ENCODE measurements at places on chromosomes 12 and 14. TPM values are rescaled to one million over a fixed set of nuclear protein-coding genes. Genes with fewer than 3 reads are reported as not detected.

The C3AR1 gene
- 1.4 TPM for total RNA-seq

The MYF6 gene
- not detected for total RNA-seq

The OR6C68 gene
- not detected for total RNA-seq

The MMAB gene
- 8.6 TPM for total RNA-seq

DNA sequence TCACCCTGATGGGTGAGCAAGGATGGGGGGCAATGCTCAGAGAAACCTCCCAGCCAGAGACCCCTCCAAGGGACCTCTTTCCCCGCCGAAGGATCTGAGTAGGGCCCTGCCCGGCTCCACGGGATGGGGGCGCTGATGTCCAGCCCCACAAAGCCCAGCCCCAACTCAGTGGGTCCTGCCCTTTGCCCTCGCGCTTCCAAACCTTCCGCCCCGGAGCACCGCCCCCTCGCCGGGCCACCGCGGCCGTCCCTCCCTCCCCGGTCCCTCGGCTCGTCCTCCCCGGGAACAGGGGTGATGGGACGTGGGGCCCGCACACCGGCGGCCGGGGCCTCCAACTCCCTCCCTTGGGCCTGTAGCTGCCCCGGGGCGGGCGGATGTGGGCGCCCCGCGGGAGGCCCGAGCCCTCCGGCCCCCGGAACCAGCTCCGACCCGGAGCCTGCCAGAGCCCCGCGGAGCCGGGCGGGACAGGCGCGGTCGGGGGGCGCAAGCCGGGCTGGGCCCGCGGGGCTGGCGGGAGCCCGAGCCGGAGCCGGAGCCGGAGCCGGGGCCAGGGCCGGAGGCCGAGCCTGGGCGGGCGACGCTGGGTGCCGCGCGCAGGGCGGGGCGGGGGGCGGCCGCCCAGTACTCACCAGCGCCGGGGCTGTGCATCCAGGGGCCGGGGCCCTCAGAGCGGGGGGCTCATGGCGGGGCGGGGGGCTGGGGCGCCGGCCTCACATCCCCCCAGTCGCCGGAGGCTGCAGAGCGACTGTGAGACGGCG is 386 bp downstream of the HDAC7 start:
- no peaks in the 10 kb centered on the region for H3K27me3 ChIP-seq
- H3K36me3 ChIP-seq: peaks cover 2% of the 10 kb centered on the region
- peak overlapping the region; percentile 89 for H3K4me3 ChIP-seq
- DNase-seq: peak; percentile 24
- H3K4me1 ChIP-seq: peaks cover 81% of the 10 kb centered on the region

- no peak overlapping the region for H3K27ac ChIP-seq
- no peak overlapping the region for H3K4me3 ChIP-seq
- no peak for DNase-seq
Observed at GRCh38 chr12:92094751-92095161, 50.9 kb downstream of the BTG1 start.

- no peaks in the 10 kb centered on the region for H3K36me3 ChIP-seq
- no peaks in the 10 kb centered on the region for H3K27me3 ChIP-seq
- H3K4me1 ChIP-seq: no peaks in the 10 kb centered on the region
- no peak for DNase-seq
- no peak overlapping the region for H3K27ac ChIP-seq
Observed at GRCh38 chr12:93977081-93977480, 171.3 kb upstream of the PLXNC1 start.

DNA sequence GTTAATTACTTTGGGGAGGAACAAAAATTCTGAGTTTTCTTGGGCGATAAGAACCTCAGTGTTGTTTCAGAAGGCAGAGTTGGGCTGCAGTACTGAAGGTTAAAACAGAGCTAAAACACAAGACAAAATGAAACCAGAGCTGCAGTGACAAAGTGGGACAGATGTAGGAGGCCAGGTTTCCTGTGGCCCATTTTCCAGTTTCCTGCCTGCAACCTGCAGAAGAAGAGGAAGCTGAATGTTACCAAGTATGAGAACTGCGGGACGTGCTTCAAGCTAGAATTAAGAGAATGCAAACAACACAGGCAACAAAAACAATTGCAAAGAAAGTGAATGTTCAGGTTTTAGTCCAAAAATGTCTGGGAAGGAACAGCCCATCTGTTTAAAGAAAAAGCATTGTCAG is 17.8 kb downstream of the ELK3 start:
- peak overlapping the region; percentile 53 for H3K27ac ChIP-seq
- peaks cover 11% of the 10 kb centered on the region for H3K36me3 ChIP-seq
- no peak for DNase-seq
- peaks cover 77% of the 10 kb centered on the region for H3K4me1 ChIP-seq
- no peaks in the 10 kb centered on the region for H3K27me3 ChIP-seq

GRCh38 chr12:58433959-58434358 is 486.3 kb downstream of the LRIG3 start:
- H3K27ac ChIP-seq: no peak overlapping the region
- H3K36me3 ChIP-seq: no peaks in the 10 kb centered on the region
- H3K27me3 ChIP-seq: no peaks in the 10 kb centered on the region
- no peaks in the 10 kb centered on the region for H3K4me1 ChIP-seq
- no peak overlapping the region for H3K4me3 ChIP-seq
- DNase-seq: no peak

Data from CD4-positive, alpha-beta T cell (primary cell).